ENCODE measurements at places on chromosomes 4 and X. TPM values are rescaled to one million over a fixed set of nuclear protein-coding genes. Genes with fewer than 3 reads are reported as not detected.
A peak's percentile ranks its signal among the peaks of the same experiment; 100 is the strongest.

The FOXR2 gene
- total RNA-seq: not detected

The CCSER1 gene
- 26.8 TPM for total RNA-seq

The UGT2B15 gene
- total RNA-seq: not detected

The CISD2 gene
- total RNA-seq: 25.6 TPM

The PAGE5 gene
- not detected for total RNA-seq

The TCP11X2 gene
- total RNA-seq: not detected

The MAGEA4 gene
- not detected for total RNA-seq

The MAGEA9B gene
- not detected for total RNA-seq

The POU4F2 gene
- not detected for total RNA-seq

The EGF gene
- total RNA-seq: 3.3 TPM

DNA sequence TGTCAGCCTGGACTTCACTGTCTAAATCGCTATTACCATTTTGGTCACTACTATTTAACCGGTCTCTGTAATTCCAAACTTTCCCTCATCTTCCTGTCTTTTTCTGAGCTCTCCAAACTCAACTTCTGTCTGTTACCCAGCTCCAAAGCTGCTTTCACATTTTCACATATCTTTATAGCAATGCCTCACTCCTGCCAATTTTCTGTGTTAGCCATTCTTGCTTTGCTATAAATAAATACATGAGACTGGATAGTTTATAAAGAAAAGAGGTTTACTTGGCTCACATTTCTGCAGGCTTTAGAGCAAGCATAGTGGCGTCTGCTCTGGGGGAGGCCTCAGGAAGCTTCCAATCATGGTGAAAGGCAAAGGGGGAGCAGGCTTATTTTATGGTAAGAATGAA is 368.3 kb upstream of the GNPDA2 start:
- H3K27ac ChIP-seq: no peak overlapping the region
- no peaks in the 10 kb centered on the region for H3K36me3 ChIP-seq
- H3K27me3 ChIP-seq: no peaks in the 10 kb centered on the region

- H3K4me1 ChIP-seq: no peaks in the 10 kb centered on the region
- no peak overlapping the region for H3K27ac ChIP-seq
- no peaks in the 10 kb centered on the region for H3K27me3 ChIP-seq
- no peaks in the 10 kb centered on the region for H3K36me3 ChIP-seq
- H3K4me3 ChIP-seq: no peak overlapping the region
Measured at GRCh38 chr4:169305651-169306050, 34.9 kb upstream of the SH3RF1 start.

GRCh38 chr4:20532116-20532790 is 168.0 kb upstream of the PACRGL start:
- H3K4me1 ChIP-seq: no peaks in the 10 kb centered on the region
- no peak overlapping the region for H3K4me3 ChIP-seq
- H3K27ac ChIP-seq: no peak overlapping the region
- peaks cover 2% of the 10 kb centered on the region for H3K36me3 ChIP-seq
- no peak for DNase-seq
- no peaks in the 10 kb centered on the region for H3K27me3 ChIP-seq

DNA sequence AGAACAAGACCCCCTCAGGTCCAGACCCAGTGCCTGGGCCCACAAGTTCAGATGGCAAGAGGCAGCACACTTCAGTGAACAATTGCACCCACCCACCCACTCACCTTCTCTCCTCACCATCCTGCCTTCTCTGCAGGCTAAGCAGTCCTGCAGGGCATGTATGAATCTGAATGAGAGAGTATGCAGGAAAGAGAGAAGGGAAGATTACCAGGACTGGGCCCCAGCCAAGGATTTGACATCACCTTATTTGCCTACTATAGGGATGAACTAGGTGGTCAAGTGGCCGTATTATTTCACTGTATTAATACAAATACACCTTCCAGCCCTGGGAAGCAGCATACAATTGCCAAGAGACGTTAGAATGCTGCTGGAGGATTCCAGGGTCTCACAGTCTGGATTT is 2.1 kb upstream of the ZNF141 start:
- H3K27ac ChIP-seq: no peak overlapping the region
- no peaks in the 10 kb centered on the region for H3K27me3 ChIP-seq
- no peaks in the 10 kb centered on the region for H3K4me1 ChIP-seq
- no peak overlapping the region for H3K4me3 ChIP-seq

DNA sequence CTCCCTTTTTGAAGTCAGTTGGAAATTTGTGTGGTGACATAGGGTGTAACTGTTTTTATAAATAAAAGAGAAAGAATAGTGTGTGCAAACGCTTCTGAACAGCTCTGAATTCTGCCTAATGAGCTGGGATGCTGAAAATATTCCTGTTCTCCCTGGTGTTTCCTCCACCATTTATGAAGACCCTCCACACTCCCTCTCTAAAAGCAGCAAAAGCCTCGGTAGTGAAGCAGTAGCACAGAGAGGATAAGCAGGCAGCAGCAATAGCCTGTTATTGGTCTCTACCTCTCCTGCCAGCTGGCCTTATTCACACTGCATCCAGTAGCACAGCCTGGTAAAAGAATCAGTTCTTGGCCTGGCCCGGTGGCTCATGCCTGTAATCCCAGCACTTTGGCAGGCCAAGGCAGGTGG is 406.1 kb downstream of the IQCM start:
- H3K4me3 ChIP-seq: no peak overlapping the region
- no peak for DNase-seq
- no peaks in the 10 kb centered on the region for H3K36me3 ChIP-seq
- H3K27me3 ChIP-seq: no peaks in the 10 kb centered on the region

DNA sequence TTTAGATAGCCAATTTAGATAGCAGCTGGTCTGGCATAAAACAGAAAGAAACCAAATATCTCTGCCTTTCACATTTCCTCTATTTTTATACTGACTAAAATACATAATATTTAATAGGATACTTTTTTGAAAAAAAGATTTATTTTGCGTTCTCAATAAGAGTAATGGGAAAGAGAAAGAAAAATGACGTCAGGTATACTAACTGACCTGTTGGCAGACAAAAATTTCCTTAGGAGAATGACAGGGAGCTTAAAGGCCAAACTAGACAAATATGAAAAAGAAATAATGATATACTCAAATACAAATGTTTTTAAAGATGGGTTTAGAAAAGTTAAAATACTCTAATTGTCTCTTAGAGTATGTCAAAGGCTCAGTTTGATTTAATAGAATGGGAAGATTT is 309.4 kb upstream of the ADGRL3 start:
- no peaks in the 10 kb centered on the region for H3K36me3 ChIP-seq
- no peaks in the 10 kb centered on the region for H3K27me3 ChIP-seq
- H3K4me3 ChIP-seq: no peak overlapping the region
- DNase-seq: no peak

GRCh38 chrX:41512394-41512793 is 65.3 kb downstream of the NYX start:
- H3K36me3 ChIP-seq: no peaks in the 10 kb centered on the region
- no peak overlapping the region for H3K27ac ChIP-seq
- peaks cover 2% of the 10 kb centered on the region for H3K27me3 ChIP-seq
- no peaks in the 10 kb centered on the region for H3K4me1 ChIP-seq
- no peak overlapping the region for H3K4me3 ChIP-seq

DNA sequence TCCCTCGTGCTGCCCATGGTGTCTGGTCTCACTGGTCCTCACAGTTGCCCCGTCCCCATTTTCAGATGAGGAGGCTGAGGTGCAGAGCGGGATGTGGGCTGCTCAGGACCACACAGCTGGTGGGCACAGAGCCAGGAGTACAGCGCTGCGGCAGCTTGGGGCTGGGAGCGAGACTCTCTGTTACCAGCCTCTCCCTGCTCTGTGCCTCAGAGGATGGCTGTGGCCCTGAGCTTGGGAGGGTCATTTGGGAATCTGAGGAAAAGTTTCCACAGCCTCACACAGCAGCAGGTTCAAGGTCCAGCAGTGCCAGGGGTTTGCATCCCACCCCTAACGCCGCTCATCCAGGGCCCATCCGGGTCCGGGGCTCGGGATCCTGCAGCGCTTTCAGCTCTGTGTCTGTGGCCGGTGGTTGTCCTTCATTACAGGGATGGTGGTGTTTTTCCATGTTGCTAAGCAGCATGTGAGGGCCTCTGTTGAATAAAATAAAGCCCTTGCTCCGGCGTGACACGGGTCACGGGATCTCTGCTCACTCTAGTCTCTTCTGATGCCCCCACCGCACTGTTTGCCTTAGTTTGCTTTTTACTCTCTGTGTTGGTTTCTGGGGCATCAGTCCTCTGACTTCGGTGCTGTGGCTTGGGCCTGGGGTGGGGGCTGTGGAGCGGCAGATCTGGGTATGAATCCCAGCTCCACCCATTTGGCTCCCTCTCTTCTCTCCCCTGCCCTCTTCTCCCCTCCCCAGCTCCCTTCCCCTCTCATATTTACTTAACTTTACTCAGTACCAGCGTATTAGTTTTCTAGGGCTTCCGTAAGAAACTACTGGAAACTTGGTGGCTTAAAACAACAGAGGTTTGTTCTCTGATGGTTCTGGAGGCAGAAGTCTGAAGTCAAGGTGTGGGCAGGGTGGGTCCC is 6.5 kb downstream of the WFS1 start:
- H3K4me3 ChIP-seq: no peak overlapping the region
- H3K27ac ChIP-seq: no peak overlapping the region
- H3K36me3 ChIP-seq: no peaks in the 10 kb centered on the region

GRCh38 chrX:42093756-42094155 is 170.4 kb upstream of the CASK start:
- DNase-seq: no peak
- no peak overlapping the region for H3K27ac ChIP-seq
- peaks cover 3% of the 10 kb centered on the region for H3K27me3 ChIP-seq

GRCh38 chr4:140533951-140534480 is 10.0 kb downstream of the ELMOD2 start:
- DNase-seq: no peak
- H3K4me3 ChIP-seq: no peak overlapping the region
- H3K27ac ChIP-seq: no peak overlapping the region
- H3K36me3 ChIP-seq: peaks cover 5% of the 10 kb centered on the region

DNA sequence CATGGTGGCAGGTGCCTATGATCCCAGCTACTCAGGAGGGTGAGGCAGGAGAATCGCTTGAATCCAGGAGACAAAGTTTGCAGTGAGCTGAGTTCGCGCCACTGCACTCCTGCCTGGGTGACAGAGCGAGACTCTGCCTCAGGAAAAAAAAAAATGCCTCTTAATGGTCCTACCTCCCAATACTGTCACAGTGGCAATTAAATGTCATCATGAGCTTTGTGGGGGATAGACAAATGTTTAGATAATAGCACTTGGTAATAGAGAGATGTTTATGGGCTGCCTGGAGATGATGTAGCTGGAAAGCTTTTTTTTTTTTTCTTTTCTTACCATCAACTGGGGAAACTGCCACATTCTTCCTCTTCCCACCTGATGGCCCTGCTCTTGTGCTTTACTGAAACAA is 33.0 kb downstream of the GRK4 start:
- no peak overlapping the region for H3K27ac ChIP-seq
- no peak overlapping the region for H3K4me3 ChIP-seq
- H3K27me3 ChIP-seq: no peaks in the 10 kb centered on the region
- no peaks in the 10 kb centered on the region for H3K4me1 ChIP-seq
- no peak for DNase-seq

- DNase-seq: no peak
- no peaks in the 10 kb centered on the region for H3K27me3 ChIP-seq
- H3K4me1 ChIP-seq: no peaks in the 10 kb centered on the region
- H3K4me3 ChIP-seq: no peak overlapping the region
Measured at GRCh38 chr4:36292556-36293188, 11.3 kb downstream of the DTHD1 start.

DNA sequence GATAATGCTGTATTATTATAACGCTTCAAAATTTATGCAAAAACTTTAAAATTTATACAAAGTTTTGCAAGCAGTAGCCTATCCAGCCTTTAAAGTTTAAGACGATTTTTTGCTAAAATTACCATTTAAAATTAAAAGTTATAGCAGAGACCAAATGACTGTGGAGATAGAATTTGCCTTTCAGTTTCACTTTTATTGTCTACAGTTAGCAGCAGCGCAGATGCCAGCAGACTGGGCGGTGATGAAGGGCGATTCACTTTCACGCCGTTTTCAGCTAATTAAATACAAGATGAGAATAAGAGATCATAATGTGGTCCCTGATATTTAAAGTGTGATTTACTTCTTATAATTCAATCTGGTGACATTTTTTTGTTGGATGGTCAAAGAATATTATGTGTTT is 1381.5 kb upstream of the ADGRL3 start:
- DNase-seq: no peak
- H3K36me3 ChIP-seq: no peaks in the 10 kb centered on the region
- no peaks in the 10 kb centered on the region for H3K4me1 ChIP-seq
- H3K27ac ChIP-seq: no peak overlapping the region

DNA sequence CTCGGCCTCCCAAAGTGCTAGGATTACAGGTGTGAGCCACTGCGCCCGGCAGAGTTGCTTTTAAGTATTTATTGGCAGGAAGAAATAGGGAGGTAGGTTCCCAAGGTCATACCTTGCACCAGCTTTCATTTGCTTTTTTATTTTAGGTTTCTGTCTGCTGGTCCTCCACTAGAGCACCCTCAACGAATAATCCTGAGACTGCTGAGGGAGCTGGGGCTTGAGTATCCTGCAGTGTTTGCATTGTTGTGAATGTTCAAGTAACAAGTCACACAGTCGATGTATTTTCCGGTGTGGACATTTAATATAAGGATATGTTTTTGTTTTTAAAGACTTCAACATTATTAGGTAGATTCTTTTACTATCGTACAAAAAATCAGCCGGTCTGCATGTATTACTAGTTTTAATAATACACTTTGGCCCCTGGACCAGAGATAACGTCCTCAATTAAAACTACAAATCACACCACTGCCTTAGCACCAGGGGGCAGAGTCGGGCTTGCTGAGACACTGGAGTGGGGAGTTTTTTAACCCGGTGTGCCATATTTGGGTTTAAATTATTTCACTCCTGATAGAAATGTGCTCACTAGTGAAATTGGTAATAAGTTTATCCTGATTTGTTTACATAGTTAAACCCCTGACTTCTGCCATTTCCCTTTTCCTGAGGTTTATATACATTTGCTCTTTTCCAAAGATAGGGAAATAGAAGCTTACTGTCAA is 11.6 kb downstream of the SMIM20 start:
- H3K4me3 ChIP-seq: no peak overlapping the region
- DNase-seq: peak; percentile 19
- no peak overlapping the region for H3K27ac ChIP-seq
- no peaks in the 10 kb centered on the region for H3K4me1 ChIP-seq

- H3K36me3 ChIP-seq: no peaks in the 10 kb centered on the region
- H3K27me3 ChIP-seq: no peaks in the 10 kb centered on the region
- no peak overlapping the region for H3K27ac ChIP-seq
Measured at GRCh38 chr4:122017296-122017695, 65.4 kb upstream of the TRPC3 start.

DNA sequence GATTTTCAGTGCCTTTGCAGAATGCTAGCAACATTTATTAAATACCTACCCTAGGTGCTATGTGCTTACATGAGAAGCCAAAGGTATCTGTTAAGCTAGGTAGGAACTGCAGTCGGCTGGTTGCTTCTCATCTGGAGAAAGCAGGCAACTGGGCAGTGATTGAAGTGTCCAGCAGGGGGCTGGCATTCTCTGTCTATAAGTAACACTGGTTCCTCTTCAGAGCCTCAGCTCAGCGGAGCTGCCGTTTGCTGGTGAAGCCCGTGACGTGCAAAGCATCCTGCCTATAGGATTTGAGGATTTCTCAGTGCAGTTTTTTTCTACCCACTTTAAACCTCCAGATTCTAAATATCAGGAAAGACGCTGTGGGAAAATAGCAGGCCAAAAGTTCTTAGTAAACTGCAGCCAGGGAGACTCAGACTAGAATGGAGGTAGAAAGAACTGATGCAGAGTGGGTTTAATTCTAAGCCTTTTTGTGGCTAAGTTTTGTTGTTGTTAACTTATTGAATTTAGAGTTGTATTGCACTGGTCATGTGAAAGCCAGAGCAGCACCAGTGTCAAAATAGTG is at the start of gene GRPR:
TSS of gene GRPR (plus strand) at position 344 of the 565 bp plus-strand sequence. CDS start 389 bp downstream, outside the sequence.
- peak; percentile 88 for DNase-seq
- H3K27ac ChIP-seq: no peak within 1 kb of the TSS
- H3K27me3 ChIP-seq: peaks cover 7% of the 10 kb centered on the region
- no peaks in the 10 kb centered on the region for H3K36me3 ChIP-seq
- H3K4me3 ChIP-seq: no peak within 1 kb of the TSS
- H3K4me1 ChIP-seq: no peaks in the 10 kb centered on the region
